Activated naive CD8-positive, alpha-beta T cell treated with anti-CD3 and anti-CD28 coated beads, Interleukin-2, amount 50 U/mL, for 16 hours (primary cell): ENCODE measurements at places on chromosomes 6 and 20.

DNA sequence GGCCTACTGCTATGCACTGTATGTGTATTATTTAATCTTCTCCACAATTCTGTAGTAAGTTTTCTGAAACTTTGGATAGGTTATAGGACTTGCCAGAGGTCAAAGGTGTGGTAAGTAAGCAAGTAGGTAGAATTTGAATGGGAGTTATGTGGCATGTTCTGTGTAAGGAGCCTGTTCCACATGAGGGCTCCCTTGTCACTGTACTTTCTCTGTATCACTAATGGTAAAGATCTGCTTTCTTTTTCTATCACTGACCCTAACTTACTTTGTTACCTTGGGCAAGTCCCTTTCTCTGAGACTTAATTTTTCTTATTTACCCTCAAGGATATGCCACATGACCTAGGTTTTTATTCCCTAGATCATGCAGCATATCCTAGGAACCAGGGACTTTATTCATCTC lies 50.3 kb downstream of the EIF2S2 start:
- no peak for DNase-seq

DNA sequence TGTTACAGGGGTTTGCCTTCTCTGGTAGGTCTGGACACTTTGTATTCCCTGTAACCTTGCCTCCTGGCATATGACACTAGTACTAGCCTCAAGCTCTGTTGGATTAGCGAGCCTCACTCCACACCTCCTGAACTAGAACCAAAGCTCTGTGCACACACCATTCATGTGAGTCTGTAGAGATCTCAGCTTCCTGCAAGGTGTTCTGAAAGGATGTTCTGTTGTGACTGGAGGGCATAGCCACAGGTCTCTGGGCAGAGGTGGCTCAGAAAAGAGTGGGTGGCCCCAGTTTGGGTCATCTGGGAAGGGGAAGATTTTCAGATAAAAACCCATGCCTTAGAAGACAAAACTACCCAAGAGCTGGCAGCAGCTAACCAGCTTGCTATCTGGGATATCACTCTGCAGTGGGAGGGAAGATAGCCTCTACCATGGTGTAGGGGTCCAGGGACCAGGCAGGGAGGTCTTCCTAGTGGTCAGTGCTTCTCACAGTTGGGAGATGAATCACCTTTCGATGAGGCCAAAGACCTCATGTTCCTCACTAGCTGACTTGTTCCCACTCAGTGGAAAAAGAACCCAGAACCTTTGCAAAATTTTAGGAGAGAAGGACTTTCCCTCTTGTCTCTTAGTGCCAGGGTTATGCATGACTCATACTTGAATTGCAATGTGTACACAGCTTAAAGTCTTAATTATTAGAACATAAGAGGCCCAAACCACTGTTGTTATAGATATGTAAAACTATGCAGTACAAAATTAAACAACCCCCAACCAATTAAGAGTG lies 41.4 kb downstream of the HLA-F start:
- no peak for DNase-seq

DNA sequence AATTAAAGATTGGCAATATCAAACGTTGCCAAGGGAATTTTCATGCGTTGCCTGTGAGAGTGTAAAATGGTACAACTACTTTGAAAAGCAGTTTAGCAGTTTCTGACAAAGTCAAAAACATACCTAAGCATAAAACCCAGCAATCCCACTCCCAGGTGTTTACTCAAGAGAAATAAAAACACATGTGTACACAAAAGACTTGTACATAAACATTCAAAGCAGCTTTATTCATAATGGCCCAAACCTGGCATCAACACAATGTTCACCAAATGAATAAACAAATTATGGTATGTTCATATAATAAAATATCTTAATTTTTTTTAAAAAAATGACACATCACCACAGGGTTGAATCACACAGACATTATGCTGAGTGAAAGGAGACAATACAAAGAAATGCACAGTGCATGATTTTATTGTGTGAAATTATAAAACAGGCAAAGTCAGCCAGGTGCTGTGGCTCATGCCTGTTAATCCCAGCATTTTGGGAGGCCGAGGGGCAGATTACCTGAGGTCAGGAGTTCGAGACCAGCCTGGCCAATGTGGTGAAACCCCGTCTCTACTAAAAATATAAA lies 240.4 kb upstream of the MARCKS start:
- no peak for DNase-seq

GRCh38 chr6:14524319-14524718 lies 406.7 kb downstream of the CD83 start:
- no peak for DNase-seq

- DNase-seq, result no peak
Observed at GRCh38 chr6:126633373-126633772, 293.5 kb downstream of the CENPW start.

DNA sequence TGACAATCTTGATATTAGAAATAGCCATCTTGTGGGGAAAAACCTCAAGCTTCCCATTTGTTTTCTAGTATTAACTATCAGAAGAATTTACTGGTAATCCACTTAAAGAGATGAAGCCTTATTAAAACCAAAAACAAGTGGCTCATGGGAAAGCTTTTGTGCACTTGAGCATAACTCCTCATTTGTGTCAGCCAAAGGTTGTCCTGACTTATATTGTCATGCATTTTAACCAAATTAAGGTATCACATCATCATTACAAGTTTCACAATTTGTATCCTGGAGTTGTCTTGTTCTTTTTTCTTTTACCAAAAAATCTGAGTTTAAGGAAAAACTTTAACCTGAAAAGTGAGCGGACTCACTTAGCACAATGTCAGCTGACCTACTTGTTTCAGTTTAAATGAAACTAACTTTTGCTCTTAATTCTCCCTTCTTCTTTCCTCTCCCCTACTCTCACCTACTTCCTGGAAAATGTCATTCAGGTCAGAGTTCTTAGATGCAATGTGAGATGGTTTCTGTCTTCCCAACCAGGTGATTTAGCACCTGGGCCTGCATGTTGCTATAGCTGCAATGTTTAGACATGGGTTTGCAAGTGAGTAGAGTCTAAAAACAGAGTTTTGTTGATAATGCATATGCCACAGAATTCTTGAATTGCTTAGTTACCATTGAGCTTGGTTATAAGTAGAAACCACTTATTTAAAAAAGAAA lies 82.8 kb downstream of the TNFAIP3 start:
- no peak for DNase-seq

- no peak for DNase-seq
Observed at GRCh38 chr6:143632894-143633293, 44.9 kb upstream of the PHACTR2 start.

GRCh38 chr6:54587277-54587676 lies 259.3 kb upstream of the FAM83B start:
- no peak for DNase-seq

- peak; percentile 59 for DNase-seq
Observed at GRCh38 chr6:137927777-137928218, 60.7 kb downstream of the TNFAIP3 start.

DNA sequence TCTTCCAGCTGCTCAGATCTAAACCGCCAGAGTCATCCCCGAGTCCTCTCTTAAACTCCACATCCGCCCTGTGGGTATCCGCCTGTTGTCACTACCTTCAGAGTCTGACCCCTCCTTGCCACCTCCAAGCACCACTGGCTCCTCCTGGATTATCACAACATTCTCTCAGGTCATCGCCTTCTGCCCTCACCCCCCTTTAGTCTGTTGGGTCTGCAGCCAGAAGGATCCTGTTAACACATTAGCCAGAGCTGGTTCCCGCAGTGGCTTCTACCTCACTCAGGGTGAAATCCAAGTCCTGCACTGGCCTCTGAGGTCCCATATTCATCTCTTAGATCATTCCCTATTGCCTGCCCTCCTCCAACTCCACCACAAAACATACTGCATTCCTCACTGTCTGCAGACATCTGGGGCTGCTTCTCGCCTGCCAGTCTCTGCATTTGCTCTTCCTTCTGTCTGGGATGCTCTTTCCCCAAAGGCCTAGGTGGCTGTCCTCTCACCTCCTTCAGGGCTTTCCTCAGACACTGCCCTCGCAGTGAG lies 34.1 kb downstream of the TNXB start:
- no peak for DNase-seq

DNA sequence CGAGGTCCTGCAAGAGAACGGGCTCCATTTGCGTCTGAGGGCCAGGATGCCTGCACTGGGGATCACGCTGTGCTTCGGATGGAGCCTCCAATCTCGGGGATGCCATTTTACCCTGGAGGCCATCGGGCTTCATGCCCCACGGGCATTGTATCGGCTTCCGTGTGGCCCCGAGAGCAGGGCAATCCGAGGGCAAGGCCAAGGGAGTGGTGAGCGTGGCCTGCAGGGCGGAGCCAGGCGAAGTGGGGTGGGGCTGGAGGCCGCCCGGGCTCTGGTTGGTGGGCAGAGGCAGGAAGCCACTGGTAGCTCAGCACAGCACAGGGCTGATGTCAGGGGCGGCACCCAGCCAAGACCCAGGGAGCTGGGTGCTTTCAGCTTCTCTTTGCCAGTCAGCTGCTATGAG lies 57.5 kb upstream of the BHLHE23 start:
- DNase-seq, result no peak

- DNase-seq, result no peak
Observed at GRCh38 chr6:151661928-151662327, 145.6 kb upstream of the ESR1 start.

DNA sequence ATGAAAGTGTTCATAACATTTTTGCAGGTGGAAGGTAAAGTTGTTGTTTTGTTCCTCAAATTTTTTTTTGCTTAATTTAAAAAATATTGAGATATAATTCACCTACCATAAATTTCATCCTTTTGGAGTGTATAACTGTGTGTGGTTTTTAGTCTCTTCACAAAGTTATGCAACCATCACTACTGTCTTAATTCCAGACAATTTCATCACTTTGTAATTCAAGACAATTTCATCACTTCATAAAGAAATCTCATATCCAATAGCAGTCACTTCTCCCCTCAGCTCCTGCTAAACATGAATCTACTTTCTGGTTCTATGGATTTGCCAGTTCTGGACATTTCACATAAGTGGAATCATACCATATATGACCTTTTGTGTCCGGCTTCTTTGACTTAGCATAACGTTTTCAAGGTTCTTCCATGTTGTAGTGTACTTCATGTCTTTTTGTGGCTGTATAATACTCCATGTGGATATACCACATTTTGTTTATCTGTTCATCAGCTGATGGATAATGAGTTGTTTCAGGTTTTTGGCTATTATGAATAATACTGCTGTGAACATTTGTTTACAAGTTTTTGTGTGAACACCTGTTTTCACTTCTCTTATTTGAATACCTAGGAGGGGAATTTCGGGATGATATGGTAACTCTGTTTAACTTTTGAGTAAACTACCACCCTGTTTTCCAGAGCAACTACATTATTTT lies 18.8 kb downstream of the ZFAND3 start:
- DNase-seq, result no peak

DNA sequence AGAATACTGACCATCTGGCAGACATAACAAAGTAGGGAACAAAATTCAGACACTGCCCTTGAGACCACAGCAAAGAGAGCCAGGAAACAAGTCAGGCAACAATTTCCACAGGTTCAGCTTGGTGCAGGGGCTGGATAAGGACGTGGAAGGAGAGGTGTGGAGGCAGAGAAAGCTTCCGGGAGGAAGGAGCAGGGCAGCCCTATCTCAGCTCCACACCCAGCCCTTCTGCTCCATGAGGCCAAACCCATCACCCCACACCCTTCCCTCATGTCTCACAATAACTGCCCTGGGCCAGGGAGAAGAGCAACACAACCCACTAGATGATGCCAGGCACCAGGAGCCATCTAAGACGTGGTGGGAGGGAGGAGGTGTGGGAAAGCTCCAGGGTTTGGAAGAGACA lies 5.8 kb downstream of the SNHG17 start:
- no peak for DNase-seq

GRCh38 chr6:16352258-16352635 lies 113.9 kb downstream of the GMPR start:
- DNase-seq, result no peak

GRCh38 chr20:50518270-50518721 lies 8.1 kb downstream of the PTPN1 start:
- DNase-seq, result no peak

DNA sequence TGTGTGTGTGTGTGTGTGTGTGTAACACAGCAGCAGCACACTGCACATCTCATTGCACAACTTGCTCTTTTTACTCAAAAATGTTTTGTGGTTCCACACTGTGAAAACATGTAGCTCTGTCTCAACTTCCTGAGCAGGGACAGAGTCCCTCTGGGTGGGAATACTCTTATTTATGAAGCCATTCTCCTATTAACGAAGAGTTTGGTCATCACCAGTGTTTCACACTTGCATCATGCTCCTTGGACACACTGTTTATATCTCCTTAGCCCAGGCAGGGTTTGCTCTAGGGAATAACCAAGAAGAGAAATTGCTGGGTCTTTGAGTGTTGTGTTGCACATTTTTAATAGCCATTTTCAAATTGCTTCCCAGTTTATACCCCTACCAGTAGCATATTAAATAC lies 53.6 kb downstream of the ZNF831 start:
- DNase-seq, result no peak

GRCh38 chr6:14286144-14286543 lies 168.6 kb downstream of the CD83 start:
- no peak for DNase-seq

DNA sequence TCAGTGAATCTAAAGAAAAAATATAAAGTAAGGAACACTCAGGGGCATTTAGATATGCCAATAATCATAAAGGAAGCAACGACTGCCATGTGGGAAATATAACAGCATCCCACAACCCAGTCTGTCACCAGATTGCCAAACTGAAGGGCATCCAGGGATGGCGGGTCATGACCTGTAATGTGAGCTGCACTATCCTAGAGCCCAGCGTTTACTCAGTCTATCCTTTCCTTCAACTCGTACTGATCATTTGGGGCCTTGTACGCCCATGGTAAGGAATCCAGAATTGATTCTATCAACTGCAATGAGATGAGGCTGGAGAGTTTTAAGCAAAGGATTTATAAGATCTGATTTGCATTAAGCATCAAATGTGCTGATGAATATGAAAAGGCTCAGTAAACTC lies 5.3 kb downstream of the TRPC4AP start:
- DNase-seq, result no peak

- DNase-seq, result no peak
Observed at GRCh38 chr6:165649166-165650137, 13.6 kb downstream of the PDE10A start.

DNA sequence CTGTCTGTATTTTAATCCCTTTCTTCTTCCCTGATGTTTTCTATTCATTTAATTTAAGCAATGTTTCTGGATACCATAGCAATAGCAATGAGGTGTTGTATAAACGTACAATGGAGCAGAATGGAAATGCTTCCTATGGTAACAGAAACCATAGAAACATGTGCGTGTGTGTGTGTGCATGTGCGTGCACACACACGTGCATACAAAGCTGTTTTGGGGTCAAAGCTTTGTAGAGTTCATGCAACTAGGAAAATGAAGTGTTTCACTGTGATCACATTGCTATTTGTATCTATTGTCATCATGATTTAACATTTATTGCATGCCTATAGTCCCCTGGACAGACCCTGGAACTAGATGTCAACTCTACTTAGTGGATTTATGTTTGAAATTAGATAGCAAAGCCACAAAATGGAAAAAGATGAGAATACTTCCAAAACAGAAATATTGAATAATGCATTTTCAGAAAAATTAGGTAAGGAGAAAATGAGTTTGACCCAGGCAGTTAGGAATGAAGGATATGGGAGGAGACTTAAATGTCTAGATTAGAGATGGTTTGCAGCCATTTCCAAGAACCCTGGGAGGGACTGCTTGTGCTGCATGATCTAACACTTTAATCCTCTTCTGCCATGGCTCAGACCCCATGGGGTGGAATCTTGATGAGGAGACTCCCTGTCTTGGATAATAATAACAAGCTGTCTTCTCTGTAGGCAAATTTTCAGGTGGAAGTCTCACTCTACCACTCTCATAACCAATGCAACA lies 124.4 kb downstream of the TRMT11 start:
- DNase-seq, result no peak

GRCh38 chr6:151585741-151586140 lies 91.9 kb downstream of the CCDC170 start:
- no peak for DNase-seq
